Activated CD8-positive, alpha-beta memory T cell treated with anti-CD3 and anti-CD28 coated beads for 1 hour (primary cell): ENCODE measurements at places on chromosomes 12 and 14.

GRCh38 chr14:39431416-39432178 is 636 bp downstream of the FBXO33 start:
- DNase-seq, result peak; percentile 27

DNA sequence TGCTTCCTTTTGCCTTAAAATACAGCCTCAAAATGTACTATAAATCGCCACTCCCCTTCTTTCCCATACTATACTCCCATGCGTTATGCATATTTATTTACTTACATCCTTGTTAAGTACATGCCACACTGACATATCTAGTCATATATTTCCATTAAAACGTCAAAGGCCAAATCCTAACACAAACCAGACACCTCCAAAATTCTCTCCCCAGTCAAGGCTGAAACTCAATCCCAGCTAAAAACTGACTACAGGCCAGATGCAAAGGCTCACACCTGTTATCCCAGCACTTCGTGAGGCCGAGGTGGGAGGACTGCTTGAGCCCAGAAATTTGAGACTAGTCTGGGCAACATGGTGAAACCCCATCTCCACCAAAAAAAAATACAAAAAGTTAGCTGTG is 5.7 kb upstream of the CAND1 start:
- DNase-seq, result no peak

DNA sequence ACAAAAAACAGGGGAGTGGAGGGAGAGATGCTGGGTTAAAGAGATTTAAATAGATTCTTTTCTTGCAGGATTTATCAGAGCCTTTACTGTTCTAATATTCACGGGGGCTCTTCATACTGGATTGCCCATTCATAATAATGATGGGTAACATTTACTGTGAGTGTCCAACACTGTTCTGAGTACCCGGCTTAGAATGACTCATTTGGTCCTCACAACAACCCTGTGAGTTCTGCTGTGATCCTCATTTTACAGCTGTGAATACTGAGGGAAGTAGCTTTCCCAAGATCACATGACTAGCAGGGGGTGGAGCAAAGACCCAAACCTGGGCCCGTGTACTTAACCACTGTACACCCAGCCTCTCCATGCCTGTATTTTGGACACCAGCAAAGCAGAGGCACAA is 113.4 kb downstream of the NT5DC3 start:
- DNase-seq, result no peak

DNA sequence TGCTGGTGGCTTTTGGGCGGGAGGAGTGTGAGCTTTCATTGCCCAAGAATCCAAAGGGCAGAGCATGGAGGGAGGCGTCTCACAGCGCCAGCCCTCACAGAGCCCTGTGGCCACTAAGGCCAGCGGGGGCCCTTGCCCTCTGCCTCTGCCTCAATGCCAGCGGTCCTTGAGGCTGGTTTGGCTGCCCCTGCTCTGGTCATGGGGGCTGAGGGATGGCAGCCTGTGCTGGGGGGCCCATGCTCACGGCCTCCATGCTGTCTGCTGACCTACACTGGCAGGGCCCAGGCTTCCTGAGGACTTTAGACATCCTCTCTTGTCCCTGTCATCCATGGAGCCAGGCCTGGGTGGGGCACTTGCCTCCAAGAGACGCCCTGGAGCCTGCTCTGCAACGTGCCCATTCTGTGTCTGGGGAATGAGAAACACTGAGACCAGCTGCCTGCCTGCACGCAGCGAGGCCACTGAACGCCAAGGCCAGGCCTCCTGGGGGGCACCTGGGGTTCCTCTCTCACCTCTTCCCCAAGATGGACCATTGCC is 143.4 kb downstream of the KIF26A start:
- no peak for DNase-seq

GRCh38 chr12:102659200-102659911 is 179.0 kb upstream of the IGF1 start:
- DNase-seq, result no peak

GRCh38 chr12:51672334-51672733 is 81.3 kb downstream of the SCN8A start:
- no peak for DNase-seq

DNA sequence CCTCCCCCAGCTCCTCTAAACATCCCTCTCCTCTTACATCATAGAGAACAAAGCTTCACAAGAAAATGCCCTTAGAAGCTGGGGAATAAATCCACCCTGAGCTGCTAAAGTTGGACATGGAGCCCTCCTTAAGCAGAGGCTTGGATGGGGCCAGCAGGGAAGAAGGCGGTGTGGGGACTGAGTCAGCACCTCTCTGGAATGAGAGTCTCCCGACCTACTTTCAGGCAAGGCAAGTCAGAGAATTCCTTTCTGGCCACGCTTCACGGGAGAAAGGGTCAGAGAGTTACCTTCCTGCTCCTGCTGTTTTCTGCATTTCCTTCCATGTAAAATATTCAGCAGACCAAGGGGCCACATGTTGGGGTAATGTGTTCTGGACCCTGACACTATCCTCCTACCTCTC is 113.3 kb upstream of the PRB2 start:
- DNase-seq, result no peak

GRCh38 chr14:90678846-90679362 is 137.3 kb downstream of the TTC7B start:
- no peak for DNase-seq

GRCh38 chr12:112443916-112444315 is 25.2 kb downstream of the PTPN11 start:
- DNase-seq, result no peak

GRCh38 chr12:105343836-105344235 is 13.3 kb downstream of the C12orf75 start:
- DNase-seq, result no peak
